Stimulated activated CD8-positive, alpha-beta memory T cell treated with anti-CD3 and anti-CD28 coated beads, Interleukin-15, amount 100 ng/mL, for 4 hours (primary cell): ENCODE measurements at places on chromosomes 2 and 18.

DNA sequence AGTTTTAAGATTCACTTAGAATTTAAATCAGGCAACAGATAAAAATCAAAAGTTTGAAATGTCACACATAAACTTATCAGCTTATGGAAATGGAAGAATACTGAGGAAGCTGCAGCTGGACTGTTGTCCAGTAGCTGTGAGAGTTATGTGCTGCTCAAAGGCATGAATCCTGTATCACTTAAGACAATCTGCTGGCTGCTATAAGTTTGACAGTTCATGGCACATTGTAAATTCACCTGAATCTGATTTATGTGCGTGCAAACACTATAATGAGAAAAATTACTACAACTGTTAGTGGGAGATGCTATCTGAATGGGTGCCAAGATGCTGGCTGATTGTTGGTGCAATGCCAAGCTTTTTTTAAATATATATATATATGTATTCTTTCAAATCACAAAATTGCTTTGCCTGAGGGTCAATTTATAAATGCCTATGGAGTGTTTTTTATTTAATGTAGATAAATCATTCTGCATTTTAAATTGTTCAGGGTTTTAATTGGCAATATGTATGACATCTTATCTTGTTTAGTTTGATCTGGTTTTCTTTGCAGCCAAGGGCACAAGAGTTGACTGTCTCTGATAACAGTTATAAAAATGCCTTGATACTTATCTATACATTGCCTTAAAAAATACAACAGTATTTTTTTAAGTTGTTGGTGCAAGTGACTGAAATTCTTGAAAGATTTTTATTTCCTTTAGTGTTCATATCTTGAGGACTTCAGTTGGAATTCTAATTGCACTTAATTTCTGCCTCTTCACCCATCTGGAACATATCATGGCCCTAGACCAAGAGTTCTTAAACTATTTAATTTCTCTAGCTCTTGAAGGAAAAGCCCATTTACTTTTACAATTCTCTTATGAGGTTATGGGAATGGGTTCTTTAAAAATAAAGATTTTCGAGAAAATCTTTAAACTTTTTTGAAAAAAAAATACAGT lies 48.7 kb downstream of the CAVIN2 start:
- DNase-seq = no peak

DNA sequence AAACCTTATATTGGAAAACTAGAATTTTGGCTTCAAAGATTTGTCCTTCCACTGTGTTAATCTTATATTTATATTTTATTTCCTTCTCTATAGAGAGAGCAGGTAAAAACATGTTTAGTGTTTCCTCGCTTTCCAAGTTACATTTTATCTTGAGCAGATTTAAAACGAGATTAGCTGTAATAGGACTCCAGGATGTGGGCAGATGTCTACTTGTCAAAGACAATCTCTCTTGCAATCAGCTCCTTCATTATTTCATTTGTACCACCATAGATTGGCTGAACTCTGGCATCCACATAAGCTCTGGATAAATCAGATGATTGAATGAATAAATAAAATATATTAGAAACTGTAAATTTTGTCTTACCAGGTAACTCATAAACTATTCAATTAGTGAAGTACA lies 17.5 kb upstream of the KANSL1L start:
- DNase-seq = no peak

DNA sequence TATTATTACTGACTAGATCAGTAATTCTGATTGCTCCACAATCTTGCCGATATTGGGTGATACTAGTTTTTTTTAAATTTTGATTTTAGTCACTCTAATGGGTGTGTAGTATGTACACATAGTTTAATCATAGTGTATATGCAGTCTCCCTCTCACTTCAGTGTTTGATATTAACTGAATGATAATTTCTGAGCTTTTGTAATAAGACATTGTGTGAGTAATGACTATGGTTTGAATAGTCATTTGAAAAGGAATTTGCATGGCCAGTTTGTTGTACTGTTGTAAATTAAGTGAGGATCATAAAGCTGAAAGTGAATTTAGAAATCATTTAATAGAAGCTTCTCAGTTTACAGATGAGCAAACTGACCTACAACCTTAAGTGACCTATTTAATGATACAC lies 33.4 kb downstream of the USP14 start:
- DNase-seq = no peak

- no peak for DNase-seq
These were observed 85.7 kb downstream of the PXDN start for GRCh38 chr2:1658394-1659151.
